ENCODE measurements at places on chromosomes 7 and 10.
A peak's percentile ranks its signal among the peaks of the same experiment; 100 is the strongest.

- peak; percentile 31 for DNase-seq
These were observed 482 bp upstream of the ERCC6 start for GRCh38 chr10:49539320-49539885.

- DNase-seq = no peak
These were observed 768.1 kb downstream of the NRG3 start for GRCh38 chr10:82643076-82643475.

GRCh38 chr10:72665925-72666324 is 26.0 kb upstream of the MCU start:
- no peak for DNase-seq

DNA sequence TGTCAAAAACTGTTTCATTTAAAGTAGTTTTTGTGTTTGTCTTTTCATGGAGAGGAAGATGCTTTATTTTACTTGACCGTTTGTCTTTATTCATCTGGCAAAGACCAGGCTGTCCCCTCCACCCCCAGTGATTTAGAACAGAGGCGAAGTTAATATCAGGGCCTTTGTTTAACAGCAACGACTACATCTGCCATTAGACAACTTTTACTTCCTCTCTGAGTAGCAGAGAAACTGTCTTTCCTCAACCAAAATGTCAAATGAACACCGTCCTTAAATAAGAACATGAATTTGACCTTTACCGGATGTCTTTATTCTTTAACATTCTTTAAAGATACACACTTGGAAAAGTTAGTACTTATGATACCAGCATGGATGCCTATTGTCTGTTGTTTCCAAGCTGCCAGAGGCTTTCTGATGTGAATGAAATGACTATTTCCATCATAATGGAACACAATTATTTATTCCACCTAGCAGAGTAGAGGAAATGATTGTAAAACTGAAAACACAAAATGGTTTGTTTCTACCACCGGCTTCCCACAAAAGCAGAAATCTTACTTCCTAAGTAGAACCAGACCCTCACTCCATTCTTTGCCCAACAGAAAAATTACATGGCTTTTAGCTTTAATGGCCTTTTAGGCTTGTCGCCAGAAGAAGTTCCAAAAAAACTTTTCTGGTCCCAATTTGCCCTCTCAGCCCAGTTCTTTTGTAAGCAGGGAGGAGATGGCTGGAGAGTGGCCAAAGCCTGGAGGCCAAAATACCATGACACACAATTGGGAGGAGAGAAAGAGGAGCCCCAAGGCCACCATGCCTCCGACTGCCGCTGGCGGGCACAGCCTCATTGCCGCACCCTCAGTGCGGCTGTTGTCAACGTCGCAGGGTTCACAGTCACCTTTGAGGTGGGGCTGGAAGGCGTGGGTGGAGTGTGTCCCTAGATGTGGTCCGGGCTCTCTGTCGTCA is 168.5 kb downstream of the TEX36 start:
- no peak for DNase-seq

GRCh38 chr10:15262036-15262713 is 93.7 kb upstream of the NMT2 start:
- DNase-seq = no peak

DNA sequence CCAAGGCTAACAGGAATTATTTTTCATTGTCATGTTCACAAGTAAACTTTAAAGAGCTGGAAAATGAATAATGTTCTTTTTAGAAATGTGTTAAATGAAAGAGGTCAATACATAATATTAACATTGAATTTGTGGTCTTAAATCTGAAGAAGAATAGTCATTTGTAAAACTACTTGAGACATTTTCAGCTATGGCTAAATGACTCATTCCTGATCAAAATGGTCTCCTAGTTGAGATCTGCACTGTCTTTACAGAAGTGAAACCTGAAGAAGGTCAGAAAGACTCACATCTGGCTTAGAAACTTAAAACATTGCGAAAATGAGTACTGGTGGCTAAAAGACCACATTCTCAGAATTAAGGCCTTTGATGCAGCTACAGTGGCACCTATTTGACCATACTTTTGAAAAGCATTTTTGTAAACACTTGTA is 5.9 kb downstream of the PIK3CG start:
- no peak for DNase-seq

DNA sequence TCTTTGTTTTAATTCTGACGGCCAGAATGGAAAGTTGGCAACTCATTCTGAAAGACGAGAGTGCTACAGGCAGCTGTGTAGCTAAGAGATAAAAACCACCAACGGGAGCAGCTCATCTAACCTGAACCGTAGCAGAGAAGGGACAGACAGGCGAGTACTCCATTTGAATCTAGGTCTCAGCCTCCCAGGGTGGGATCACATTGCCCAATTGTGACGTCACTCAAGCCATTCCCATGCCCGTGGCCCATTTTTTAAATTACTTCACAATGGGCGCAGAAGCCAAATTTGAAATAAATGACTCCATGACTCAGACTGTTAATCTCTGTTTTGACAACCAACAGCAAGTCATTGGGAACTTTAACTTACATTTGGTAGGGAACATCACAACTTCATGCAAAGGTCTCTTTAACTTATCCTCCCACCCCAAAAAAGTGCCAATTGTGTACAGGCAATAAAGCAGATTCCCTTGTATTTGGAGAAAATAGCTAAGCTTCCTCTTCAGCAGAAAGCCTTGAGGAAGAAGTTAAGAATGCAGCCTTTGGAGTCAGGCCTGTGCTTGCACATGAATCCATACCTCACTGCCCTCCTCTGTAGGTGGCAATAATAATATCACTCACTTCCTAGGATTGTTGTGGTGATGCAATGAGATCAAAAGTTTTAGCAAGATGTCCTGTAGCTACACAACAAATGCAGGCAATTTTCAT is 93.2 kb upstream of the KIF5B start:
- DNase-seq = peak; percentile 12

GRCh38 chr7:110645060-110645459 is 445.9 kb upstream of the LRRN3 start:
- DNase-seq = no peak

DNA sequence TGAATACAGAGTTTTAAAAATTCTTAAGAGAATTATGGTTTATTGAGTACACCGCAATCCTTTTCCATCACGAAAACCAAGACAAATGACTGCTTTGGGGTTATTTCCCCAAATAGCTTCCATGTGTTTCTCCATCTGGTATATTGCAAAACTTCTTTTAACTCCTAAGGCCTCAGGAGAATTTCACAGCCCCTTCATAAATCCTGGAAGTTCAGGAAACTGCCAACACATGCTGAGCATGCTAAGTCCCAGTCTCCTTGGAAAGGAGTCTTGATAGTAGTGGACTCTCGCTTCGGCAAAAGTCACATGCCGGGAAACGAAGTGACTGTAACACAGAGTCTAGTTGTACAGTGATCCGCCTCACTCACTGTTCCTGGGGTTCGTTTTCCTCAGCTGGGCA is 88.1 kb upstream of the RSU1 start:
- DNase-seq = no peak

DNA sequence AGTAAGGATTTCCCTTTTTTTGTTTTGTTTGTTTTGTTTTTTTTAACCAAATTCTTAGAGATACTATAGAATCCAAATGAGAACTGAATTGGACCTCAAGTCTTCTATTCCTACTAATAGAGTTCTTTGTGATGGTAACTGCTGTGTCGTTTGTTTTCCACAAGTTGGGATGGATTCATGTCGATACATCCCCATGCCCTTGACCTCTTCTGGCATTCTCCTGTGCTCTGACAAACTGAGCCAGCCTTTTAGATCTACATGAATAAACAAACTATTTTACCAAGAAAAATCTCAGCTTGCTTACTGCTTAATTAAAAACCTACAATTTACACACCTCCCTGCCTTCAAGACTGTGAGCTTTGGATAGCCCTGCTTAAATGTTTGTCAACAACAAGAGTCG is 3.9 kb downstream of the ZNF22 start:
- no peak for DNase-seq

- no peak for DNase-seq
These were observed 96.7 kb downstream of the ZRANB1 start for GRCh38 chr10:125038637-125039036.

GRCh38 chr10:27720529-27720928 is 25.1 kb downstream of the MKX start:
- DNase-seq = no peak

- no peak for DNase-seq
These were observed 152.9 kb downstream of the DNAJB9 start for GRCh38 chr7:108722561-108722960.

DNA sequence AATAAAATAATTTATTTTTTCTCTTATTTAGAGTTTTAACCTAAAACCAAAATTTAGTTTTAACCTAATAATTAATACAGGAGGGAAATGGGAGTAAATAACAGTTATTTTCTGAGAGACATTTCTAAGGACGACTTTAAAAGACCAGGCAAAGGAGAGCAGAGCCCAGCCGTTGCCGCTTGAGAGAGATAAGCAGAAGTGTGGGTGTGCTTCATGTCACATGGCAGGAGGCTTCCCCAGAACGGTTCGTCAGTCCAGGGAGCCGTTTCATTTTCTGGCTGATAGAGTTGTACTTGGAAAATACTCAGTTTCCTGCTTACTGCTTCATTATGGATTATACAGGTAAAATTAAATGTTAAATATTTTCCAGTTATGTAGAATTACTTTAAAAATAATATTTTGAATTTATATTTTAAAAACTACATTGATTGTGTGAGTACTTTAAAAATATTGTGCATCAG is 61.4 kb downstream of the ST7 start:
- peak; percentile 28 for DNase-seq

DNA sequence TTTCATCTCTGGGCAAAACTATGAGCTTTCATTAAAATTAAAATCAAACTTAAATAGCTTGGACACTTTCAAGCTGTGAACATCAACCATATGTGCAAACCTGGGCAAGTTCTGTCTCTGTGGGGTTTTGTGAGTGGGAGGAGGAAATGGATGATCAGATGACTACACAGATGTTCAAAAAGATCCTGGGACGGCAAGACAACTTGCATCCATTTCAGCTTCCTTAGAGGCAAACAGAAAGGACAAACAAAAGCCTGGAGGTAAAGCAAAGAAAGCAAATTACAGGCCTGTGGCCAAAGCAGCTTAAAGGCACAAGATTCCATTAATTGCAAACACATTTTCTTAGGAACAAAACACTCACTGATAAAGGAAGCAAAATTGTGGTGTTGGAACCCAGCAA is 222.2 kb downstream of the NEBL start:
- no peak for DNase-seq

DNA sequence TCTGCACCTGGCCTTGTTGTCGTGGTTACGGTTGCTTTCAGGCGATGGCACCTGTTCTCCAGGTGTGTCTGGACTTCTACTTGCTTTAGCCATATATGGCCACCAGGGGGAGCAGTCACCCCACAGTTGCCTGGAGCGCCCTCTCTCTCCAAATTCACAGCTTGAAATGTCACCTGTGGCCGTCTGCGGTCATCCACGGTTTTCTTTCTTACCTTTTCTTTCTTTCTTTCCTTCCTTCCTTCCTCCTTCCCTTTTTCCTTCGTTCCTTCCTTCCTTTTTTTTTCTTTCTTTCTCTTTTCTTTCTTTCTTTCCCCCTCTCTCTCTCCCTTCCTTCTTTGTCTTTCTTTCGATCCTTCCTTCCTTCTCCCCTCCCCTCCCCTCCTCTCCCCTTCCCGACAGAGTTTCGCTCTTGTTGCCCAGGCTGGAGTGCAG is 150.5 kb upstream of the VKORC1L1 start:
- DNase-seq = peak; percentile 62

- DNase-seq = no peak
These were observed 108.7 kb downstream of the DNAJC1 start for GRCh38 chr10:21894648-21895342.

GRCh38 chr7:98372993-98373392 is 27.9 kb downstream of the BAIAP2L1 start:
- no peak for DNase-seq

DNA sequence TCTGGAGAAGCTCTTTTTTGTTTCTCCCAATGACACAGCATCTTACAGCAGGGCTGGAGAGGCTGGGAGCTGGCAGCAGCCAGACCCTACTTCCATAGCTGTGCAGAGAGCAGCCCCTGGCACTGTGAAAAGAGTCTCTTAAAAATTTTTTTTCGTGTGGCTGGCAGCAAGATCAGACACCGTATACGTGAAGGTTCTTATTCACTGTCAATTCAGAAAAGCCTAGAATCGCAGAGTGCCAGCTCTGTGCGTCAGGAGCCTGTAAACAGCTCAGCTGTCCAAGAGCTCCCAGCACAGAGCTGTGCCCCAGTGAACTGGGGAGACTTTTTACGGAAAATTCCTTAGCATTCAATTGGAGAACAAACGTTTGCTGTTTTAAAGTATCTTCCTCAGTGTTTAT is 6.5 kb downstream of the BAG3 start:
- no peak for DNase-seq

DNA sequence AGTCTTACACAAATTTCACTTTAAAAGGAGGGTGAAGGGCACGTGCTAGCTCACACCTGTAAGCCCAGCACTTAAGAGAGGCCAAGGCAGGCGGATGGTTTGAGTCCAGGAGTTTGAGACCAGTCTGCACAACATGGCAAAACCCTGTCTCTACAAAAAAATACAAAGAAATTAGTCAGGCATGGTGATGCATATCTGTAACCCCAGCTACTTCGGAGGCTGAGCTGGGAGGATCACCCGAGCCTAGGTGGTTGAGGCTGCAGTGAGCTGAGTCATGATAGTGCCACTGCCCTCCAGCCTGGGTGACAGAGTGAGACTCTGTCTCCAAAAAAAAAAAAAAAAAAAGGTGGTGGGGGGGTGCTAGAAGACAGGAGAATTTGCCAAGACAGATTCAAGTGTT is 237.3 kb upstream of the KLF14 start:
- peak; percentile 70 for DNase-seq

GRCh38 chr7:132154695-132155471 is 421.4 kb downstream of the PLXNA4 start:
- no peak for DNase-seq

GRCh38 chr7:116365797-116366196 is 133.7 kb upstream of the CAV2 start:
- no peak for DNase-seq

DNA sequence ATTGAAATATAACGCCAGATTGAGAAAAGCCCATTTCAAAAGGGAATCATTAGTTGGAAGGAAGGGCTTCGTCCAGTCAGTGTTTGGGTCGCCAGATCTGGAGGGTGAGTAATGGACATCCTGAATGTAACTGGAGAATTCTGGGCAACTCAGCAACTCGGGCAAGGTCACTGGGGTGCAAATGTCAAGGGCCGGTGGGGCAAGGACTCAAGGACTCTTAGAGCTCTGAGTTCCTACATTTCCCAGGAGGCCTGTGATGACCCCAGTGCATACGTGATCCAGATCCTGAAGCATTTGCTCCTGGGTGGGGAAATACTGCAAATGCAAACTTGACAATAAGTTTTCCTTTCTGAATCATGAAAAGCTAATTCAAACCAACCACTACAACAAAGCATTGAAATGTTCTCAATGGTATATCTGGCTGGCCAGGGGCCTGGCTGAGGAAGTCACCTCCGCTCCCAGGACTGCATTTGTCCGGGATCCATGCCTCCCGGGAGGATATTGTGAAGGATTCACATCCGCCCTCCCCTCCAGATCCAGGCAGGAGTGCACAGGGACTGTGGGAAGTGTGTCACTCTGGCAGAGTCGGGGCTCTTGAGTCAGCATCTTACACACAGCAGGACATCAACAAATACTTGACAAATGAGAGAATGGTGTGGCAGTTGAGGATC is 164.0 kb downstream of the FANK1 start:
- no peak for DNase-seq

GRCh38 chr7:26159243-26159642 is 7.2 kb downstream of the NFE2L3 start:
- no peak for DNase-seq
